Stimulated activated CD4-positive, alpha-beta T cell treated with anti-CD3 and anti-CD28 coated beads, Interleukin-4, amount 100 ng/mL, for 1 hour (primary cell): ENCODE measurements at places on chromosomes 2 and 18.

DNA sequence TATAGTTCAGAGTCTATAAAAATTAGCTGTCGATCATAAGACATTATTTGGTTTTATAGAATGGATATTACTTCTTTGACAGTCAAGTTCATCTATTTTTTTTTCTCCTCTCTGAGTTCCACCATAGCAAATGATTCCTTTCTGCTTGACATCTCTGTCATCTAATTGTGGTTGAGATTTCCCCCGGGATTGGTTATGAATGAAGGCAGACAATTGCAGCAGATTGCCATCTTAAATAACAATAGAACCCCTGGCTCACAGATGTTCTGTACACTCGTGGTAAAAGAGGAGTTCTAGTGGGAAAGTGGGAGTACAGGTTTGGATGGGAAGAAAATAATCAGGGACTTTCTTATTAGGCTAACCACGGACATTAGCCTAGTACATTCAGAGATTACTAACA lies 292.1 kb upstream of the NRXN1 start:
- no peak for DNase-seq

GRCh38 chr18:3016585-3017297 lies 3.8 kb upstream of the LPIN2 start:
- DNase-seq, result no peak

DNA sequence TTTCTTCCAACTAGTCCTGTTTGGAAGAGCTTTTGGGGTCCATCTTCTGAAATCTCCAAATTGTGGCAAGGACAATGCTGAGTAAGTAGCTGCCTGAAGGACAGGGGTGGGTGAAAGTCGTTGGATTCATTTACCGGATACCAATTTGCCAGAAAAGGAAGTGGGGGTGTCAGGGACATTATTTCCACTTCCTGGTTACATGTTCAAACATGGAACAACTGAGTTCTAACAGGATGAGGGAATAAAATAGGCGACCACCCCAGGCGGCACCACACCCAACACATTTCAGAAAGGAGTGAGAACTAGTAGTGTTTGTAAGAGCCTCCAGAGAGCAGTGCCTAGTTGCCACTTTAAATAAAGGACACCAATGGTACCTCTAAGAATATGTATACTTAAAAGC lies 158.6 kb upstream of the SERTAD2 start:
- DNase-seq, result no peak

DNA sequence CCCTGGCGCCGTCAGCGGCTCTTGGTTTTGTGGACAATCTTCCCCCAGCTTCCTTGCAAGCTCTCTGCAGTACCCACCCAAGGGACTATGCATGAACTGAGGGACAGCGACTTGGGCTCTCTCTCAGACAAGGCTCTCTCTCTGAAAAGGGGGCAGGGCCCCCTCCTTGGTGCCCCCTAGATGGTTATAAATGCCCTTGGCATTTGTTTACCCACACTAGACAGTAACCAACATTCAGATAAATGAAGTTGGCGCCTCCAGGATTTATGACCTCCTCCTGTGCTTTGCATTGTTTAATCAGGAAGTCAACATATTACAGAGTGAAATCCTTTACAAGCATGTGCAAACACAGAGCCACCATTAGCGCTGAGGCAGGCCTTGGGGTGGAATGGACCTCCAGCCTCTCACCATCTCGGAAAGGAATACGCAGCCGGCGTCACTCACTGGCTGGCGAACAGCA lies 547.4 kb upstream of the ID2 start:
- DNase-seq, result no peak

GRCh38 chr18:64330161-64330560 lies 181.3 kb upstream of the LINC00305 start:
- no peak for DNase-seq

- DNase-seq, result no peak
Measured at GRCh38 chr18:23673725-23674124, 11.0 kb upstream of the ANKRD29 start.

- DNase-seq, result no peak
Measured at GRCh38 chr2:147989809-147990403, 30.6 kb downstream of the ORC4 start.

GRCh38 chr2:119836455-119837142 lies 76.9 kb downstream of the PTPN4 start:
- no peak for DNase-seq

DNA sequence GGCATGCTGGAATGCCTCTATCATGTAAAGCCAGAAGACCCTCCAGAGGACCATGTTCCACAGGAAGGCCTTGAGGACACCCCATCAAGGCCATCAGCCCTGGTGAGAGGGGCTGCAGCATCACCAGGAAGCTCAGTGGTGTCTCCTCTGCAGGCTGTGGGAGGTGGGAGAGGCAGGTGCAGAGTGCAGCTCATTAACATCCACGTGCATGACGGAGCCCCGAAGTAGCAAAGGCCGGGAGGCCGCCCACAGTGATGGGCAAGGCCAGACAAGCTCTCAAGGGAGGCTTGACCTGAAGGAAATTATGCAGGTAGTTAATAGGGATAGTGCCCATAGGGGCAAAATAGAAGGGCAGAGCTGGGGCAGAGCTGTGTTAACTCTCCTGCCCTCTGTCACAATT lies 30.3 kb upstream of the SMCHD1 start:
- DNase-seq, result no peak

GRCh38 chr2:28164280-28164801 lies 228.3 kb upstream of the FOSL2 start:
- DNase-seq, result no peak

- DNase-seq, result no peak
Measured at GRCh38 chr2:7133521-7133920, 216.3 kb downstream of the RNF144A start.

DNA sequence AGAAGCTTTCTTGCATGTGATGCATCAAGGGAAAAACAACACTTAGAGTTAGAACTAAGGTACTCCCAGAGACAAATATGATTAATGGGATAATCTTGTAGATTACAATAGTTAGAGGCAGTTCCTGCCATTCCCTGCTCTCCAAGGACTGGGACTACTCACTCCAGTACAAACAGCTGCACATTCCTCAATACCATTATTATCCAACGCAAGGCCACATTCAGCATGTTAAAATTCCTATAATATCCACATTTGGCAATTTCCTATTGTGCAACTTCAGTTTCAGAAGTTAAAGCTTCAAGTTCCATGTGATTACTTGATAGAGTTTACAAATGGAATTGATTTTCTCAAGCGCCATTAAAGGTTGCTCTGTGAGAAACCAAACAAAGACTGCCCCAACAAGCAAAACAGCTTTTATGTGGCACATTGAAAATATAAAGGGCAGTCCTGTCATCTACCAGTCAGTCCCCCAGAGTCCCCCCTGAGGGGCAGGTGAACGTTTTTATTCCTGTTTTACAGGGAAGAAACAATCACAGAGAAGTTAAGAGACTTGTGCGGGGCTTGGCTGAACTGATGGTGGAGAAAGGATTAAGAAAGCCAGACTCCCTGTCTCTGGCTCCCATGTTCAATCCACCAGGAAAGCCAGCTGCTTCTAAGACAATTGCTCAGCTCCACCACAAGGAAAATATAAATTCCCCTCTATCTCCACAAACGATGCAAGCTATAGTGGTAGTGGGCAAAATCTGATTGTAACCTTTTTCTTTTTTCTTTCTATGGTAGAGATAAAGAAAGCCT lies 72.6 kb downstream of the TXNL1 start:
- DNase-seq, result no peak

DNA sequence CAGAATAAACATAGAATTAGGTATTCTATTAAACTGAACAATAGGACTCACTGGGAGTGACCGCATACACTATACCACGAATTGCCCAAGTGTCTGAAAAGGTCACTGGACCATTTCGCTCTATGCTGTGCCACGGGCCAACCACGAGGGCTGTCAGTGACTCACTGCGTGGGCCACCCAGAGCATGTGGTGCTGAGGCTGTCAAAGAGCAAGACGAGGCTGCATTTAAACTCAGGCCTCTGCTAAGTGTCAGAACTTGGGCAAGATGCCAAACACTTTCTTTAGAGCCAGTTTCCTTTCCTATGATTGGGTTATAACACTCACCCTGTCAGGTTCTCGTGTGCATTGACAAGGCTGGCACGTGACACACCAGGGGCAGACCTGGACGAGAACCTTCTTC lies 97.5 kb downstream of the SH3YL1 start:
- DNase-seq, result no peak

DNA sequence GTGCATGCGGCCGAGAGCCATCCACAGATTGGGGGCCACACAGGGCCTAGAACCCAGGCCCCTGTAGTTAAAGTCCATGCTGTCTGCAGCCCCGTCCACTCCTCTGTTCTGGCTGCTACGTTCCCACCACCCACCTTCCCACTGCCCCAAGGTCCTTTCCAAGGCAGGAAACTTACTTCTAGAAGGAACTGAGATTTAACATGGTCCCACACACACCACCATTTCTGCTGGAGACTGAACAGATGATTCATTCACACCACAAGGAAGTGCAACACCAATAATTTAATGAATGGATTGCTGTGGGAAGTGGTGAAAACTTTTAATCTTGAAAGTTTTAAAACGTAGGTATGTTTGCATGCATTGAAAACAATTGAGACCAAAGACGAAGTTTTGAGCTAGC lies 95.2 kb downstream of the LBH start:
- DNase-seq, result no peak

DNA sequence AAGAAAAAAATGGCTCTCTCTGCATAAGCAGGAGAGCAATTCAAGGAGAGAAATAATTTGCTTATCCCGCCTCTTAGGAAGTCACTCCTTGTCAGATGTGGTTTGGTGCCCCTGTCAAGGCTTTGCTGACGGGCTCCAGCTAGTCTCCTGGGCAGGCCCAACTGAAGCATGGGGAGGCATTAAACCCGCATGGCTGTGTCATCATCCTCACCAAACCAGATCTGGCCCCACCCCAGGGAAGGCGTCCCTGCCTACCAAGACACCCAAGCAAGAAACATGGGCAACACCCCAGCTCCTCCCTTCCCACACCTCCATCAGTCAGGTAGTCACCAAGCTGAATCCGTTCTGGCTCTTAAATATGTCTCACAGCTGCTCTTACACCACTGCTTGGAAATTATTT lies 108.0 kb downstream of the SGPP2 start:
- no peak for DNase-seq

- peak; percentile 59 for DNase-seq
Measured at GRCh38 chr18:54149078-54149697, 75.3 kb downstream of the MBD2 start.

- DNase-seq, result peak; percentile 21
Measured at GRCh38 chr2:119264781-119265692, 41.4 kb downstream of the STEAP3 start.

GRCh38 chr2:46362667-46363012 lies 65.4 kb downstream of the EPAS1 start:
- no peak for DNase-seq

DNA sequence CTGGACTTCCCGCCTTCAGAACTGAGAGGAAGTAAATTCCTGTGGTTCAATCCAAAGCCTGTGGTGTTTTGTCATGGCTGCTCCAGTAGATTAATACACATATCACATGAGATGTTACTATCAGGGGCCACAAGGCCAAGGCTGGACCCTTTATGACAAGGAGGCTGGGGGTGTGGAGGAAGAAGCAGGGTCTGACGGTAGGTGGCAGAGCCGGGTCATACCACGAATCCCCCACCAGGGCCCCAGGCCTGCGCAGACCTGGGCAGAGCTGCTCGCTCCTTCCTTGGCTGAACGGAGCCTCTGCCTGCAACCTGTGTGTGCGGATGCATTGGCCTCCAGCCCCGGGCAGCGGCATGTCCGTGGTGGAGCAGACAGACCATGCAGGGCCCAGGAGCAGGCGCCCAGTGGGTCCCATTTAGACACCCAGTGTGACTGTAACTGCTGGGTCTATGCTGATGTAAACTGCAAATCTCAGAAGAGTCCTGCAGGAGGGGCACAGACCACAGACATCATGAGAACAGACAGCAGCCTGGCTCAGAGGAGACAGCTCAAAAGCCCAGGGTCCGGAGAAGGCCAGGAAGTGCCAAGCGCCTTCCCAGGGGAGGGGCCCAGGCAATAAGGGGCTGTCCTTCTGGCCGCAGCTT lies 155.2 kb downstream of the PXDN start:
- DNase-seq, result no peak

GRCh38 chr2:185618625-185619024 lies 120.0 kb upstream of the FSIP2 start:
- DNase-seq, result no peak

GRCh38 chr2:238726670-238727584 lies 121.0 kb upstream of the TWIST2 start:
- no peak for DNase-seq

DNA sequence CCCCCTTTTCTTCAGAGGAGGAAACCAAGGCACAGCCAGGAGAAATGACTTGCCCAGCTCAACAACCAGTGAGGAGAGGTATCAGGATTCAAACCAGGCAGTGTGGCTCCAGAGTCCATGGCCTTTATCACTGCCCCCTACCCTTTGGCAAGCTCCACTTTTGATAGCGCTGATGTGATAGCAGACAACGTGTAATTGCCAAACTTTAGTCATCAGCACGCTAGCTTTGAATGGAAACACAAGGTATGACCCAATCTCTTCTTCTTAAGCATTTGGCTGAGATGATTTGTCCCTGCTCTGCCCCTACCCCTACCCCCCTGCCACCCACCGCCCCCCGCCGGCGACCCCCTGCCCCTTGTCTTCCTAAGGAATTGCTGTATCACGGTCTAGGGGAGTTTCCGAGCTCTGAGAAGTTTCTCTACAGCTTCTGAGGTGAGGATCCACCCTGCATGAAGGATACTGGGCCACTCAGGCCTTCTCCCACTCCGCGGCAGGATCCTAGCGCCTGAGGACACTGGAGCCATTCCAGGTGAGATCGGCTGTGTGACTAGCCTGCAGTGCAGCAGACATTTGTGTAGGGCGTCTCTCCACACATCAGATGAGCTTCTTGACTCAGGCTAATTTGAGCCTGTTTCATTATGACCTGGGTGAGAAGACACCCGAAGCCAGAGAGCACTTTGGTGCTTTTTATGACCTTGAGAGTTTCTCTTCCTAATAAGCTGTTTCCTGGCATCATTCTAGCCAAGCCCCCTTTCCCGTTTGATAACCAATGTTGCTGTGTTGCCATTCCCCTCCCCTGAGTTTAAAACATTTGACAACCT lies 75.1 kb upstream of the MAP4K4 start:
- no peak for DNase-seq

DNA sequence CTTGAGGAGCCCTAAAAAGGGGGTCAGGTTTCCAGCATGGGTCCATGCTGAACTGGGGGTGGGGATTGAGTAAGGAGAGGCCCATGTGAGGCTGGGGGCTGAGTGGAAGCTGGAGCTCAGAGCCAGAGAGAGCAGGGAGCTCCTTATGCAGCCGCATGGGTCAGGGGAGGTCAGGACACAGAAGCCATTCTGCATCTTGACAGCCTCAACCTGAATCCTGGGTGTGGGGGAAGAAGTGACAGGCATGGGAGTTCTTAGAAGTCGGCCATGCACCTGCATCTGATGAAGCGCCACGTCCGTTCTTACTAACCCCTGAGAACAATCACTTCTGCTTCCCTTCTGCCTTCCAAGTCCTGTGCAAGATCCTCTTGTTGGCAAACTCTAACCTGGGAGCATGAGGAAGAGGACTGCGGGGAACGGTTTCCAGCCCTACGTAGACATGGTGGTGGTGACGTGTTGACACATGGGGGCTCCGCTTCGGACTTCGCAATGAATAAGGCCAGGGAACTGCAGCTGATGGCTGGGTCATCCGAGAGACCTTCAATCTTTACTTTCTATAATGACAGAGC lies 22.3 kb downstream of the GNLY start:
- DNase-seq, result no peak

- no peak for DNase-seq
Measured at GRCh38 chr2:79292958-79293315, 133.4 kb upstream of the REG3A start.

GRCh38 chr2:30412684-30413570 lies 34.1 kb upstream of the LCLAT1 start:
- no peak for DNase-seq

- no peak for DNase-seq
Measured at GRCh38 chr2:179226203-179226960, 38.2 kb downstream of the SESTD1 start.
